ENCODE measurements at places on chromosomes 2 and 18.

- peak; percentile 86 for DNase-seq
Observed at GRCh38 chr2:173354582-173355131, at the start of gene CDCA7. CDCA7 (plus strand) TSS chr2:173354872; CDS start chr2:173354964, 92 bp downstream.

DNA sequence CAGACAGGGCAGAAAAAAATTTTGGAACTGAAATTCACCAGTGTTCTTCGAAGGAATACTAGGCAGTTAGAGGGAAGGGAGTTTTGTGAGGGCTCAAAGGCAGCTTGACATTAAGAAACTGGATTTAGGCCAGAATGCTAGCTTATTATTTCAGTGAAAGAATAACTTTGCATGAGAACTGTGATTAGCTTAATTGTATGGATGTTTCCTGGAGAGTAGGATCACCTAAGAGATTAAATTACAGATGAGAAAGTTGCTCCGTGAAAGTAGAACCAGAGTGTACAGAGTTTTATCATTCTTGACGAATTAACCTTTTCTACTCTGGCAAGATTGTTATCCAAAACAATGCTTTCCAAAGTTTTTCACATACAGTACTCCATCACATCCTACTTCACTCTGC is 6.2 kb downstream of the SPAG16 start:
- no peak for DNase-seq

DNA sequence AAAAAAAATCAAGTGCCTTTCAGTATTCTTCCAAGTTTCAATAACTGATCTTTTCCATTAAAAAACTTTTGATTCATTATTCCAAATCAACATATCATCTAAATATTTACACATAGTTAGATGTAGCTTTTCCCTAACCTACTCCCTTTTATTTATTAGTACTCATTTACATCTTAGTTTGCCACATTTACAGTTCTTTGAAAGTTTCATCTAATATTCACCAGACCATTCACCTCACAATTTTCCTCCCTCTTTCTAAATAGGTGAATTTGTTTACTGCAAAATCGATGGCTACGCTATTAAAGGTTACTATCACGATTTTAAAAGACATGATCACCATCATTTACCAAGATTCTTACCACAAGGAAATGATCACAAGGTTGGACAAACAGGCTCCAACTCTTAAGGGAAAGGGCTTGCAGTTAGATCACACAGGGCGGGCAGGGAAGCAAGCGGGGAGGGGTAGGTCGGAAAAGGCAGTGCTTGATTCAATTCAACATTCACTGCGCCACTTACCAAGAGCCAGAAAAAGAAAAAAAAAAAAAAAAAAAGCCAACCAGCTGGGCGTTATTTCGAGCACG is 654 bp upstream of the MARCHF7 start:
- DNase-seq, result no peak

DNA sequence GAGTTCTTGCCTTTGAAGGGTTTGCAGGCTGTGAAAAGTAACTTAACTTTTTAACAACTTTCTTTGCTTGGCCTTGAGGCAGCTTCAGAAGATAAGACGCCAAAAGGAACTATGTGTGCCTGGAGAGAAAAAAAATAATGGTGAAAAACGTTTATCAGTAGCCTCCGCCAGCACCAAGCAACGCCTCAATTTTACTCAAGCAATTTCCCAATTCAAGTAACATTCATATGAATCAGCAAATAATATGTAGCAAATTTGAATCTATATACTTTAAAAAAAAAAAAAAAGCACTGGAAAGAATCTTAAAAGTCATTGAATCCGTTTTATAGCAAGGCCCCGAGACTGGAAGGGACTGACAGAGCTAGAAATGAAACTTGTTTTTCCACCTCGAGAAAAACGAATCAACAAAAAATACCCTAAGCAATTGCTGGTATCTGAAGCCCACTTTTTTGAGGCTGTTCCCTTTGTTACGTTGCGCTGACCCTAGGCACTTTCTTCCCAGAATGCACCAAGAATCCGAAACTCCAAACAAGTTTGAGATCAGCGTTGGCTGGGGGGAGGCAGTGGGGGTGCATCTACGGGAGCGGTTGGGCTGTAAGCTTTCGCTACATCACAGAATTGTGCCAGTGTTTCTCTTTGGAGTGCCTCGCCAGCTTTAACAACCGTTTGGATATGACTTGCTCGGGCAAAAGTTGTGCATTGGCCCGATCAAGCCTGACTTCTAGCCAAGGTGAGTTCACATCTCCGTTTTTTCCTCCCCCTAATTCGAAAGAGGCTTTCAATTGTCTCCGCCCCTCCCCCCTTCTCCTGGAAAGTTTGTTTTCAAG is 2.7 kb upstream of the TGIF1 start:
- DNase-seq, result no peak

DNA sequence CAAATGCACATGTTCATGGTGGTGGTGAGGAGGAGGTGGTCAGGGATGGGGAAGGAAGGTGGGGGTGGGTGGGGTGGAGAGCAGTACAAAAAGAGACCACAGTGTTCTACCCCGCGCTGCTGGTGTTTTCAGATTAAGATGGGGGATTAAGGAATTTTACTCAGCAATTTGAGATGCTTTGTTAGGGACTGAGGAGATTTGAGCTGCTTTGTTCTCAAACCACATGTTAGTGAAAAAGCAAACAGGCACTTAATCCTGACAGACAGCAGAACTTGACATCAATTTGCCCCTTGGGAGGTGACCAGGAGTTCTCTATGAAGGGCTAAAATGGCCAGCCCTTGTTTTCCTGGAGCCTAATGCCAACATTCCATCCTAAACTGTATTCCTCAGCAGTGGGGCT is 244.5 kb downstream of the MEIS1 start:
- DNase-seq, result no peak

- DNase-seq, result no peak
Observed at GRCh38 chr2:68771211-68771751, 36.7 kb downstream of the ARHGAP25 start.

DNA sequence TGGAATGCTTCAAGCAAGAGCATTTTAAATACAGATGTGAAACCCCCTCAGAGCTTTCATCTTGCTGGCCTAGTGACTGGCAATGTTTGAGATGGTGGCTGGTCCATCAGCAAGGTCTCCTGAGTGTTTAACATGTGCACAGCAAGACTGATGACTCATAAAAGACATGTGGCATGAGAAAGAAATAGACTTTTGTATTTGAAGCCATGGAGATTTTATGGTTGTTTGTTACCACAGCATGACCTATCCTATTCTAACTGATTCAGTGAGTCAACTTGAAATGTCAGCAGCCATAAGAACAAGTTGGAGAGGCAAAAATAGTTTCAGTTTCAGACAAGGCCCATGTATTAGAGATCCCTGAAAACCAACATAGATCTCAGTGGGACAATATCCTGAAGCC is 154.7 kb upstream of the LYPD1 start:
- DNase-seq, result no peak

DNA sequence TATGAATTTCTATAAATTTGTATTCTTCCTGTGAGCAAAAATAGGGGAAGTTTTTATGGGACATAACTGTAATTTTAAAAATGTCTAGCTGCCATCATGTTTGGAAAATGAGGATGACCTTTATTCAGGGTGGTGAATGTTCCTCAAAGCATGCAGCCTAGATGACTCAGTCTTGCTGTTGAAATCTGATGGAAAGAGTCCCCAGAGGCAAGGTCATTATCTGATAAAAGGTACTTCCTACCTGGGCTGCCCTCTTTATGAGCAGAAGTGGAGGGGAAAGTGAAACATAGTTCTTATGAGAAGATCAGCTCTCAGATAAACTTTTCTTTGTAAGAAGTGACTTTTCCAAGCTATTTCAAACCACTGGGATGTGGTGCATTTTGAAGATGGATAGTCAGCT is 1144.7 kb upstream of the PIK3C3 start:
- no peak for DNase-seq

- no peak for DNase-seq
Observed at GRCh38 chr18:39799006-39799405, 2156.0 kb upstream of the PIK3C3 start.

DNA sequence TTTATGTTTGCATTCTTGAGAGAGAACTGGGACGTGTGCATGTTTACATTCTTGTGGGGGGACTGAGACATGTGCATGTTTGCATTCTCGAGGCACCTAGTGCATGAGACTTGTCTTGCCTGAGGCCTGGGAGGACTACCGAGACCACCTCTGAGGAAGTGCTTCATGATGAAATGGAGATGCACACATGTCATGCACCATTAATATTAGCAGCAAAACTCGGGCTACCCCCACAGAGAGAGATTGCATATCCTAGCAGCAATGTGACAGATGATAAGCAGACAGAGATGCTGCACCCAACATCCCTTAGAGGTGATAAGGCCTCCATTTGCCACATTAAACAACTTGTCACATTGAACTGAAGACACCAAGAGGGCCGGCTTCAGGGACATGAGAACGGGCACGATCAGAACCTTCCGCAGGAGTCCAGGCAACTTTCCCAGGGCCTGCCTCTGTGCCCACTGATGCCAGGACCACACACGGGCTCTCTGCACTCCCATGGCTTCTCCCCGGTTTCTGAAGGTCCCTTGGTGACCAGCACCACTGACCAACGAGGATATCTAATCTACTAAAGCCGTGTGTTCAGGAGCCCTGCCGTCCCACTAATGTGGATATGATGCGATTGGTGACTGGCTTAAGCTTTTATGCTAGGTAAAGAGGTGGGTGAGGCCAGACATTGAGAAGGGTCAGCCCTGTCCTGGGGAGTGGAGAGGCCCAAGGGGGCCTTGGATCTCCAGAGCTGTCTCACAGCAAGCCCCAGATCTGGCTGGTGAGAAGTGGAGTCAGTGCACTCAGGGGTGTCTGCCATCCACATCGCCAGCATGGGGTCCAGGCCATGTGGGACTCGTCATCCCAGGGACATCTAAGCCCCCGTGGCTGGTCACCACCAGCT is 208.3 kb downstream of the NDUFA10 start:
- DNase-seq, result no peak

- DNase-seq, result no peak
Observed at GRCh38 chr2:216670266-216671080, 24.9 kb downstream of the IGFBP5 start.

GRCh38 chr18:76064998-76065397 is 430.0 kb downstream of the ZNF516 start:
- peak; percentile 88 for DNase-seq

- no peak for DNase-seq
Observed at GRCh38 chr2:73700661-73701447, 36.3 kb downstream of the TPRKB start.

GRCh38 chr2:237435844-237436587 is 22.1 kb upstream of the COL6A3 start:
- no peak for DNase-seq

DNA sequence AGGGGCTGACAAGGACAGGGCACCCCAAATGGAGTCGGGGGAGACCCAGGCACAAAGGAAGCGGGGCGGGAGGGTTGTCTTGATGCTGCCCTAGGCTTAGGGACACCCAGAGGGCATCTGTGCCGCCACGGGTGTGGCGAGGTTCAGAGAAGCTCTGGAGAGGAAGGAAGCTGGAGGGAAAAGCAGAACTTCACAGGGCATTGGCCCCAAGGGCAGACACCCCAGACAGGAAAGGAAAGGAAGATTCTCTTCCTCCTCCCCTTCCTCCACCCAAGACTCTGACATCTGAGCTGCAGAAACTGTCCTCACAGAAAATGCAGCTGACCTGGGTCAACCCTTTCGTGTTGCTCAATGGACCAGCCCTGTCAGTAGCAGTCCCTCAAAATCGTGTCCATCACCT is 25.6 kb downstream of the DNMT3A start:
- DNase-seq, result no peak

DNA sequence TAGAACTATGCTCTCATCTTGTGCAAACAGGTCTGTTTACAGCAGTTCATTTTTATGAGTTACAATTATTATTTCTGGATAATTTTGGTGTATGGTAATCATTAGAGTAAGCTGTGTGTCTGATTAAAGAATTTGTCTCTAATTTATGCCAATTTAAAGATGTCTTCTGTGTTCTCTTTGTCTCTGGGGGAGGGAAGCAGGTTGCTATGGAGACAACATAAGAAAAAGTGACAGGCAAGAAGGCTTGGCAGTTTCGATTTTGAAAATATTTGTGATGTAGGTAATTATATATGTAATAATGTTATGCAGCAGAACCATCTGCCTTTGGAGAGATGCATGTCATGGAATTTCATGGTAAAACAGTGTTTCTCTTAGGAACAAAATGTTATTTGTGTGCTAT is 78.2 kb downstream of the SH3RF3 start:
- no peak for DNase-seq

DNA sequence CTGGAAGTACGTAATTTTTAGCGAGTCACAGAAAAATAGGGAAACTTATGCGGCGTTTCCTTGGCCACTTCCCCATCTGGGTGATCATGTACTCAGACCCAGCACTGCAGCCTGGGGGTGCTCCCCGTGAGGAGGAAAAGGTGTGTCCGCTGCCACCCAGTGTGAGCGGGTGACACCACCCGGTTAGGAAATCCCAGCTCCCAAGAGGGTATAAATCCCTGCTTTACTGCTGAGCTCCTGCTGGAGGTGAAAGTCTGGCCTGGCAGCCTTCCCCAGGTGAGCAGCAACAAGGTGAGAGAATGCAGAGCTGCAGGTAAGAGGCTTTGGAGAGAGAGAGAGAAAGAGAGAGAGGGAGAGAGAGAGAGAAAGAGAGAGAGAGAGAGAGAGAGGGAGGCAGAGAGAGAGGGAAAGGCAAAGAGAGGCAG is at the start of gene IL1R2:
Gene IL1R2 (plus strand): TSS at position 240 of the 425 bp plus-strand sequence. CDS start 16,616 bp downstream, outside the sequence.
- no peak for DNase-seq

DNA sequence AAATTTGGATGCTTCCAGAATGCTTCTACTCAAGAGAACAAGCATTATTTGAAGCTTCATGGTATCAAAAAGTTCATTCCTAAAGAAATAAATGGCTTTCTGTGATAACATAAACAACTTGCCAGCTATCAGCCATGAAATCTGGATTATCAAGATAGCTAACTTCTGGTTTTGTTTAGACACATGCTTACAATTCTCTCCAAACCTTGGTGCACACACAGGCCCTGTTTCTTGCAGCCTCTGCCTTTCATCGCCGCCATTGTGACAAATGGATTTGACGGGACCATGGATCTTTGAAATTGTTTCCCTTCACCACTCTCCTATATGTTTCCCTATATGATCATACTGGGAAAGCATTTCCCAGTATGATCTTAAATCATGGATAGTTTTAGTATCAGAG is 47.9 kb upstream of the CABLES1 start:
- no peak for DNase-seq

DNA sequence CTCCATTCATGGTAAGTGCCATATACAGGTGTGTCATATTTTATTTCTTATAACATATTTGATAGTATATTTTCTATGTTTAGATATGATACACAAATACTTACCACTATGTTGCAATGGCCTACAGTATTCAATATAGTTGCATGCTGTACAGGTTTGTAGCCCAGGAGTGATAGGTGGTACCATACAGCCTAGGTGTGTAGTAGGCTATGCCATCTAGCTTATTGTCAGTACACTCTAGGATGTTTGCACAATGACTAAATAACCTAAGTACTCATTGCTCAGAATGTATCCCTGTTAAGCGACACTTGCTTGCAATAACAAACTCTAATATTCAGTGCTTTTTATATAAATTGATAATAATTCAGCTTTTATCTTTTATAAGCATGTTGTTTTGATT is 563.1 kb upstream of the LINC00305 start:
- no peak for DNase-seq

DNA sequence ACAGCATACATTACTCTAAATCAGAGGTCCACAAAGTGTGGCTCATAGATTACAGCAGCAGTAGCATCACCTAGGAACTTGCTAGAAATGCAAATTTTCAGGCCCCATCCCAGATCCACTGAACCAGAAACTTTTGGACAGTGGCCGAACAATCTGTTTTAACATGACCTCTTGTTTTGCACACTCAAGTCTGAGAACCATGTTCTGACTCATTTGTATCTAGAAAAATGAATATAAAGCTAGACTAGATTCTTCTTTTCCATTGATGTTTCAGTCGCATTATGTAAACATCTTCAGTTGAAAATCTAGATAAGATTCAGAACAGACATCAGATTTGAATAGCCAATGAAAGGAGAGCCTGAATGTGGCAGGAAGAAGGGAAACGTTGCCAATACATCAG is 608.8 kb downstream of the LRP1B start:
- no peak for DNase-seq
